ENCODE measurements at places on chromosomes 2 and 18.

DNA sequence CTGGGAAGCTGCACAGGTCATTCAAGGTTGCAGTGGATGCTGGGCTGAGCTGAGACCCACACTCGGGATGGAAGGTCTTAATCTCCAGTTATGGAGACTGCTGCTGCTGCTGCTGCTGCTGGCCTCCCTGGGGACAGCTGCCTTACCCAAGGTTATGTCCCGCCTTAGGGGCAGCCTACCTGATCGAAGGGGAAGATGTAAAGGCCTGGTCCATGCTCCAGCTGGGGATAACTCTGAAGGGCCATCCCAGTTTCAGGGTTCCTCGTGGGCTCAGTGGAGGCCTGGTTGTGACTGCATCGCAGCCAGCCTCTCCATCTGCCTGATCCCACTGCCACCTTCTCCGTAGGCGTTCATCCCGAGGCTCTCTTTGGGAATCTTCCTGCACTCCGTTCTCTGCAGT, 33.0 kb downstream of the RHOB start:
- DNase-seq = no peak
- H3K4me1 ChIP-seq = no peaks in the 10 kb centered on the region
- H3K36me3 ChIP-seq = no peaks in the 10 kb centered on the region
- H3K27ac ChIP-seq = no peak overlapping the region
- H3K27me3 ChIP-seq = no peaks in the 10 kb centered on the region

- no peaks in the 10 kb centered on the region for H3K36me3 ChIP-seq
- H3K27ac ChIP-seq = no peak overlapping the region
- no peaks in the 10 kb centered on the region for H3K27me3 ChIP-seq
- no peak for DNase-seq
- no peak overlapping the region for H3K4me3 ChIP-seq
- no peaks in the 10 kb centered on the region for H3K4me1 ChIP-seq
Observed at GRCh38 chr2:65586516-65586915, 154.1 kb upstream of the SPRED2 start.

- H3K36me3 ChIP-seq = no peaks in the 10 kb centered on the region
- DNase-seq = no peak
- H3K4me1 ChIP-seq = peaks cover 66% of the 10 kb centered on the region
- H3K4me3 ChIP-seq = no peak overlapping the region
Observed at GRCh38 chr2:43078301-43078700, 148.1 kb downstream of the ZFP36L2 start.

DNA sequence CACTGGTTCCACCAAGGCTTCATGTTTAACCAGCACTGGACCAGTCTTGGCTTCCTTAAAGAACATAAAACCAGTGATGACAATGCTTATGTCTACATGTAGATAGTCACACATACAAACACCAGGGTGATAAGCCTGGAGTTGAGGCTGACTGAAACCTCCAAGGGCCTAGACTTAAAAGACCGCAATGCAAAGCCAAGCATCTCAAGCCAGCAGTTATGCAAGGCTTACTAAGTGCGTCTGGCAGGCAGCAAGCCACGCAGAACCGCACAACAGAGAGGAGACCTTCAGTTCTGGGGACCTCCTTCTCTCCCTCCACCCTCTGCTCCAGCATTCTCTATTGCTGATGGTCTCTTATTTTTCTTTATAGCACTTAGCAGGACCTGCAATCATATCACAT, 63.2 kb upstream of the ACAA2 start:
- no peaks in the 10 kb centered on the region for H3K36me3 ChIP-seq
- no peak overlapping the region for H3K4me3 ChIP-seq

DNA sequence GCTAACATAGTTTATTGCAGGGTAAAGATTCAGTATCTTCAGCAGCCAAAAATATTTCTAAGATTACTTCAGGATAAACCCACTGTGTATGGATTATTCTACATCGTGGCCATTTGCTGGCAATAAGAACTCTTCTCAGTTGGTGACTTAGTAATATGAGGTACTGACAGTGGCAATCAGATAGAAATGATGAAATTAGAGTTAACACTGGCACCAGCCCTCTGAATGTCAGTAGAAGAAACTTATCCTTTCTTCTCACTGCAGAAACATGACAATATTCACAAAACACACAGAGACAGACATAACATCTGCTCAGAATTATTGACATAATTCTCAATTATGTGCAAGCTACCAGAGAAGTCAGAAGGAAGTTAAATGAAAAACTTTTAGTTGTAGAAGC, 246.3 kb upstream of the COL3A1 start:
- no peaks in the 10 kb centered on the region for H3K27me3 ChIP-seq
- no peaks in the 10 kb centered on the region for H3K4me1 ChIP-seq
- H3K27ac ChIP-seq = no peak overlapping the region
- no peak overlapping the region for H3K4me3 ChIP-seq
- DNase-seq = no peak
- H3K36me3 ChIP-seq = no peaks in the 10 kb centered on the region

DNA sequence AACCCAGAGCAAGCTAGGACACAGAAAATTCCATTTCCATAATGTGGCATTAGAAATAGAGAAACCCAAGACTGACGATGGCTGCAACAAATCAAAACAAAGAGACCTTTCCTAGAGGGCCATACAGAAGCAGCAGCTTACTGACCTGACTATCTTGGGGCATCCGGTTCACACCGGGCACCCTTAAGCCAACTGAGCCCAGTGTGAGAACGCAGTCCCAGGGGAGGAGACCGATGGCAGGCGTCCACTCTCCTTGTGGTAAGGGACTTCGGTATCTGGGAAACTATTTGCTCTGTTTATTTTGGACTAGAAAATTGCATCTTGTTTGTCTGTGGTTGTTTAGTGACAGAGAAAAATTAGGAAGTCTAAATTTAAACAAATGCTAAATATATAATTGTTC, 244.8 kb upstream of the COPS8 start:
- peaks cover 32% of the 10 kb centered on the region for H3K27me3 ChIP-seq
- H3K27ac ChIP-seq = no peak overlapping the region
- no peaks in the 10 kb centered on the region for H3K36me3 ChIP-seq
- H3K4me1 ChIP-seq = peaks cover 9% of the 10 kb centered on the region
- H3K4me3 ChIP-seq = no peak overlapping the region
- DNase-seq = no peak

DNA sequence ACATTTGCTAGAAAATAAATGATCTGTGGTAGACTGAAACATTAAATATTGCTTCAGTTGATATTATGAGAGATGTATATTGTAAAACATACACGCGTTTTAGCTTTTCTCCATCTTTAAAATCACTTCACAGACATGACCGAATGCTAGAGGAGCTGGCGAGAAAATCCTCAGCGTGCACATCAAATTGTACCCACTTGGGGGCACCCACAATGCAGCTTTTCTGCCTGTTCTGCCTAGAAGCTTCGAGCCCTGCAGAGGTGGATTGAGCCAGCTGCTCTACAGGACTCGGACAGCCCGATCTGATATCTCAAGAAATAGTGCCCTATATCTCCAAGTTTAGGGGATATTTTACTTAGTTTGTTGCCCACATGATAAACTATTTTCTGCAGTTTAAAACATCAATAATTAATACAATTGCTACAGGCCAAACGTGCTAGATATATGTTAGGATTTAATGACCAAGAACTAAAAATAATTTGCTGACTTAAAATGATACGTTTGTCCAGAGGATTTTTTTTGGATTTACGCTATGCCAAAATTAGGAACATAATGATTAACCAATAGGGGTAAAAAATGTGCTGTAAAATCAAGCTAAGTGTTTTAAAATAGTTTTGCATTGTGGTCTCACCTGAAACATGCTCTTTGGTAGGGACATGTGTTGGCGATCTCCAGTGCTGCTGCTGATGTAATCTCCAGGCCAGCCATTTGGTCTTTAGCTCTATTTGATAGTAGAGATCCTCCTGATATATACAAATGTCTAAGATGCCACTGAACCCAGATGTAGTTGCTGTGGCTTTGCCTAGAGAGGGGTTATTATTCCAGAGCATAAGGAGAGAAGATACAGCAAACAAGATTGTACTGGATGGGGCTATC, 22.3 kb upstream of the ATP5MC3 start:
- no peak overlapping the region for H3K4me3 ChIP-seq
- H3K27ac ChIP-seq = no peak overlapping the region
- peaks cover 7% of the 10 kb centered on the region for H3K27me3 ChIP-seq
- no peaks in the 10 kb centered on the region for H3K36me3 ChIP-seq

DNA sequence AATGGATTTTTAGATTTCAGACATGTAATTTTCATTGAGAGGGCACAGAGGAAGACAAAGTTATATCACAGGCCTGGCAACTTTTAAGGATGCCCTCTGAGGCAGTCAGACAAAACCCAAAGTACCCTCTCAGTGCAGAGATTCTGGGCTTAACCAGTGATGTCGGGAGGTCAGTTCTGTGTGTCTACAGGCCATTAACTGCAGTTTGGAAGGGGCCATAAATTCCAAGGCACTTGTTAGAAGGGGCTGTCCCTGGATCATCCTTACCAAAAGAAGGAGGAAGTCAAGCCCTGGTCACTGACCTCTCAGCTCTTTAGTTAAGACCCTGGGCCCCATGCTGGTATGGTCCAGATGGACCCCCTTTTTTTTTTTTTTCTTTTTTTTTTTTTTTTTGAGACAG, 60.7 kb downstream of the LRRFIP1 start:
- no peak for DNase-seq
- H3K4me1 ChIP-seq = peaks cover 33% of the 10 kb centered on the region
- no peaks in the 10 kb centered on the region for H3K36me3 ChIP-seq
- no peaks in the 10 kb centered on the region for H3K27me3 ChIP-seq

DNA sequence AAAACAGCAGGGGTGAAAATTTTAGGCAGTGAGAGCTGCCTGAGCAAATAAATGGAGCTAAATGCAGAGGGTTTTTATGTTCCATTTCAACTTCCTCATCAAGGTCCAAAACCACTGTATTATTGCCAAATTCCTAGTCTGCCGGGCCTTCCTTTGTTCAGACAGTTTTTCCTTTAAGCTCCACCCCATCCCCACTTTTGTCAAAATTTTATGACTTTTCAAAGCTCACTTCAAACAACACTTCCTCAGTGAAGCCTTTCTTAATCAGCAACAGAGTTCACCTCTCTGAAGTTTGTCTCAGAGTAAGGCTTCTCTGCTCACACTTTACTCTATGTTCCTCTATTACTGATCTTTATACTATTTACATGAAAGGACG, 81.3 kb downstream of the CERKL start:
- H3K27ac ChIP-seq = no peak overlapping the region
- peaks cover 5% of the 10 kb centered on the region for H3K27me3 ChIP-seq
- H3K36me3 ChIP-seq = no peaks in the 10 kb centered on the region
- H3K4me1 ChIP-seq = no peaks in the 10 kb centered on the region
- no peak overlapping the region for H3K4me3 ChIP-seq

GRCh38 chr2:28318023-28318422, 74.6 kb upstream of the FOSL2 start:
- H3K36me3 ChIP-seq = no peaks in the 10 kb centered on the region
- H3K27ac ChIP-seq = no peak overlapping the region
- H3K27me3 ChIP-seq = no peaks in the 10 kb centered on the region
- no peak overlapping the region for H3K4me3 ChIP-seq
- DNase-seq = no peak

DNA sequence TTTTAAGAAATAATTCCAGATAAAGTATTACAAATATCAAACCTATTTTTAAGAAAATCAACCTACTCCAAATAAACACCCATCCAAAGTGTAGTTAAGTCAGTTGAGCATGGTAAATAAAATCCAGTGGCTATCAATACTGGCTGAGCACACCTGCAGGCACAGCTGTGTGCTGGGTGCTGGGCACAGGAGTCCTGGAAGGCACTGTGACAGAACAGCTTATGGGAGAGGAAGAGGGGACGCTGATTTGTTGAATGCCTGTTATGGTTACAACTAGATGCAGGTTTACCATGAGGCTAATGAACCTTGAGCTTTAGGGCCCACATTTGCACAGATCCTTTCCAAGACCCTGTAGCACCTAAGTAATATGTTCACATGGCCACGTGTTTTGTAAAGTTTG, 202.7 kb downstream of the MTX2 start:
- no peaks in the 10 kb centered on the region for H3K27me3 ChIP-seq
- no peak overlapping the region for H3K27ac ChIP-seq
- no peaks in the 10 kb centered on the region for H3K36me3 ChIP-seq
- H3K4me3 ChIP-seq = no peak overlapping the region
- no peak for DNase-seq

DNA sequence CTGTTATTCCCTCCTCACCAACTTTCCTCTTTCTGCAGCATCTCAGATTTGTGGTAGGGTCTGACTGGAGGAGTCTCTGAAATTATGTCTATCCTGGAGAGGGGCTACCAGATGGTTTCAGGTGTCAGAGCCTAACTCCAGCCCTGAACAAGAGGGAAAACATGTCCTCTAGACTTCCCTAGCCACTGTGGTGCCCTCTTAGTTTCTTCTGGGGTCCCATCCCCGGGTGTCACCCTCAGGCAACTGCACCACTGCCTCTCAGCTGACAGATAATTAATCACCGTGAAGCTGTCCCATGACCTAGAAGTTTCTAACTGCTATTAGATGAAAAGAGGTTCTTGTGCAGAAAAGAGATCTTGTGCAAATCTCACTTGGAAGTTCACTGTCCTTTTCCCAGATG, 95.1 kb upstream of the CELF4 start:
- DNase-seq = no peak
- H3K4me1 ChIP-seq = no peaks in the 10 kb centered on the region
- no peaks in the 10 kb centered on the region for H3K36me3 ChIP-seq
- no peak overlapping the region for H3K27ac ChIP-seq

- H3K36me3 ChIP-seq = no peaks in the 10 kb centered on the region
- H3K4me3 ChIP-seq = no peak overlapping the region
- H3K27me3 ChIP-seq = no peaks in the 10 kb centered on the region
- DNase-seq = no peak
- H3K4me1 ChIP-seq = no peaks in the 10 kb centered on the region
- H3K27ac ChIP-seq = no peak overlapping the region
Observed at GRCh38 chr2:12183032-12183645, 436.7 kb downstream of the LPIN1 start.

DNA sequence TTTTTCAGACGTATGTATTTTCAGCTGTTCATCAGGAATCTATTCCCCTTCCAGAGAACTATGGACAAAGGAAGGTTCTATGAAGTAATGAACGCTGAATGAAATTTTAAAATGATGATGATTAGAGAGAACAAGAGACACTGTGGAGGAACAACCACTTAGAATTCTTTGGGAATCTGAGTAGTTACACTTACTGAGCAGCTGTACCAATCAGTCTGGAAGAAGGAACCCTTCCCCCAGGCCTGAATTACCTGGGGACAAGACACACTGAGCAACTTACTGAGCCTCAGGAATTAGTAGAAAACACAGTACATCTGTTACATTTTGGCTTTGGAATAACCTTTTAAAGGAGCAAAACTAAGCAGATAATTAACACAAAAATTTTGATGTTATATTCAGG, 1.9 kb downstream of the MSTN start:
- no peak overlapping the region for H3K27ac ChIP-seq
- no peaks in the 10 kb centered on the region for H3K27me3 ChIP-seq
- H3K36me3 ChIP-seq = no peaks in the 10 kb centered on the region
- no peak overlapping the region for H3K4me3 ChIP-seq
- DNase-seq = no peak

- peak; percentile 47 for DNase-seq
- H3K27me3 ChIP-seq = no peaks in the 10 kb centered on the region
- H3K27ac ChIP-seq = no peak overlapping the region
- peaks cover 7% of the 10 kb centered on the region for H3K4me1 ChIP-seq
Observed at GRCh38 chr18:6009756-6010155, 114.4 kb upstream of the TMEM200C start.

GRCh38 chr2:13010283-13010682, 293.5 kb downstream of the TRIB2 start:
- DNase-seq = no peak
- H3K4me3 ChIP-seq = no peak overlapping the region
- H3K36me3 ChIP-seq = no peaks in the 10 kb centered on the region
- H3K27me3 ChIP-seq = 0 out of 2 replicates have a peak, but pooled peaks cover 8% of the 10 kb centered on the region

GRCh38 chr2:12543076-12543977, 173.4 kb upstream of the TRIB2 start:
- 0 out of 2 replicates have a peak overlapping the region, but pooled peaks have one; percentile 25 for H3K4me3 ChIP-seq
- peaks cover 9% of the 10 kb centered on the region for H3K4me1 ChIP-seq
- no peaks in the 10 kb centered on the region for H3K27me3 ChIP-seq
- DNase-seq = no peak
- H3K27ac ChIP-seq = no peak overlapping the region

All from GM23248 (cell line).